ENCODE measurements at places on chromosomes 1 and 21.

DNA sequence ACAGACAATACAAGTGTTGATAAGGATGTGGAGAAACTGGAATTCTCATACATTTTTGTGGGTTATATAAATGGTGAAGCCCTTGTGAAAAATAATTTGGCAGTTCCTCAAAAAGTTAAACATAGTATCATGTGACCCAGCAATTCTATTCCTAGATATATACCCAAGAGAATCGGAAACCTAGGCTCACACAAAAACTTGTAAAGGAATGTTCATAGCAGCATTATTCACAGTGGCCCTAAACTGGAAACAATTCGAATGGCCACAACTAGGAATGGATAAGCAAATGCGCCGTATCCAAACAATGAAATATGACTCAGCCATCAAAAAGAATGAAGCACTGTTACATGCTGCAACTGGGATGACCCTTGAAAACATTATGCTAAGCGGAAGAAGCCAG, 3.9 kb upstream of the CD247 start:
- DNase-seq: no peak

DNA sequence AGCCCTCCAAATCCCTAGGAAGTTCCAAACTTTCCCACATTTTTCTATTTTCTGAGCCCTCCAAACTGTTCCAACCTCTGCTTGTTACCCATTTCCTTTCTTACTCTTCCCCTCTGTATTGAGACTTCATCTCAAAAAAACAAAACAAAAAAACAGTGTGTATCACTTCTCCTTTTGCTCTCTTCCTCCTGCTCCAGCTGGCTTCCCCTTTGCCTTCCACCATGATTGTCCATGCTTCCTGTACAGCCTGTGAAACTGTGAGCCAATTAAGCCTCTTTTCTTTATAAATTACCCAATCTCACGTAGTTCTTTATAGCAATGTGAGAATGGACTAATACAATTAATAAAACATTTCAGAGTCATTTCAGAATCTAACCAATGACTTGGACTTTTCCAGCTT, 69.6 kb upstream of the KRTAP19-8 start:
- DNase-seq: no peak

- DNase-seq: no peak
Measured at GRCh38 chr1:81113688-81114087, 687.0 kb upstream of the ADGRL2 start.

- DNase-seq: no peak
Measured at GRCh38 chr1:97196825-97197516, 475.4 kb downstream of the PTBP2 start.

DNA sequence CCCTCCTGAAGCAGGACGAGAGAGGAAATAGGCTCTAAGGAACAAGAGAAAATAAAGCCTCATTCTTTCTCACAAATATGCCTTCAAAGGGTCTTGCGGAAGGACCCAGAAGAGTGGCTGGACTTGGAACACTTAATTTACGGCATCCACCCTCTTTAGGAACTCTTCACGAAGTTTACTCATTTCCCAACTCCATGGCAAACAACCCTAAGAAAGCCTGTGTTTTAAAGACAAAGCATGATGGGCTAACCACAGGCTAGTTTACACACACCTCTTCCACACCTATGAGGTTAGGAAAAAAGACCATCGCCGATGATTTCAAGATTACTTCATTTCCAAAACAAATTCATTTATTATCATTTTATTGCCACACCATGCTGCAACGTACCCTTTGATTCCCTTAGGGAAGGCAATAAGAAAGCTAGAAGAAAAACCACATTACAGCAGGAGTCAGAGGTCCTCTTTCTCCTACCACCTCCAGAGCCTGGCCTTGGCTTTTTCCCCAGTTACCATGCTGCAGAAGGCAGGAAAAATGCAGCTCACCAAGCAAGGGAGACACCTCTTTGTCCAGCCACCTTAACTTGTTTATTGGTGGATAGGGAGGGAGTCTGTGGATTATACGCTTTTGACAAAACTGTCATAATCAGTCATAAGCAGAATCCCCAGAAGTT, 29.6 kb downstream of the CHI3L2 start:
- DNase-seq: no peak

DNA sequence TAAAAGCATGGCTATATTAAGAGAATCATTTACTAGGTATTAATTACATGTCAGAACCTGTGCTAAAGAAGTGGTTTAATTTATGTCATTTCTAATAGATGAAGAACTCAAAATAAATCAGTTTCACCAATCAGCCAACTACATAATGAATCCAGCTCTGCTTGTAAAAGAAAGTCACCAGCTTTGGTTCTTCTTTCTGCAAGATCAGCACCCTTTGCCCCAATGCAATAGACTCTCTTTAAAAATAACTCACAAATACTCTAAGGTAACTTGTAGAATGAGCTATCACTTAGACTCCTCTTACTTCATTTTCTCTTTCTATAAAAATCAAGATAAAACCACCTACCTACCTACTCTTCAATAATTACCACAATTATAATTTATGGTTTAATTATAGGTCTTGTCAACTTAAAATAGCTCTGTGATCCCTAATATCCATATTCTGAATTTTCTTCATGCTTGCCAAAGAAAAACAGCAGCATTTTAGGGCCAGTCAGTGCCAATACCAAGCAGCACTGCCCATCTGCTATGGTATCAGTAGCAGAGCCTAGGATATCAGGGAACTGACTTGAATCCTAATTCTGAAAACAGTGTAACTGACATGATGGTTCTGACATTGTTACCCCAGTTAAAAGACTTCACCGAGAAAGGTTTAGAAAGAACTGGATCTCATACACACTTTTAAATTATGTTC, 11.3 kb downstream of the SLC19A2 start:
- no peak for DNase-seq

- no peak for DNase-seq
Measured at GRCh38 chr1:215140135-215140534, 57.6 kb downstream of the KCNK2 start.

GRCh38 chr1:150560011-150560438, 10.8 kb downstream of the ADAMTSL4 start:
- peak; percentile 45 for DNase-seq

GRCh38 chr1:94532077-94532476, 9.5 kb downstream of the F3 start:
- DNase-seq: no peak

- DNase-seq: no peak
Measured at GRCh38 chr1:2632561-2633361, at the start of gene MMEL1. Gene MMEL1 (minus strand): TSS chr1:2633016. CDS start chr1:2629484, 3,532 bp downstream.

GRCh38 chr21:27086630-27087029, 119.7 kb upstream of the ADAMTS5 start:
- no peak for DNase-seq

DNA sequence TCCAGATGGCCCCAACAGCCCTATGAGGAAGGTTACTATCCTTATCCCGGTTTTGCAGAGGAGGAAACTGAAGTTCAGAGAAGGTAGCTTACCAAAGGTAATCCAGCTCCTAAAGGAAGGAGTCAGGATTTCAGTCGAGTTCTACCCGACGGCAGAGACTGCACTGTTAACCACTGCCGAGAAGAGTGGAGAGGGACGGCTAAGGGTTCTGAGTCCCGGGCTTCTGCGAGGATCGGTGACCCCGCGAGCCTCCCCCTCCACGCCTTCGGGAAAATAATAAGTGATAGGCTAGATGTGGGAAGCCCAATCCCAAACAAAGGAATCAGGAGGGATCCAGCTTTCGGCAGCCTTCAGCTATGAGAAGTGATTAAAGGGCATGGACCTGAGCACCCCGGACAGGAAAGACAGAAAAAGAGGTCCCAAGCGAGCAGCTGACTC, 587 bp downstream of the TMEM53 start:
- no peak for DNase-seq

- no peak for DNase-seq
Measured at GRCh38 chr1:90175490-90176167, 180.7 kb downstream of the ZNF326 start.

DNA sequence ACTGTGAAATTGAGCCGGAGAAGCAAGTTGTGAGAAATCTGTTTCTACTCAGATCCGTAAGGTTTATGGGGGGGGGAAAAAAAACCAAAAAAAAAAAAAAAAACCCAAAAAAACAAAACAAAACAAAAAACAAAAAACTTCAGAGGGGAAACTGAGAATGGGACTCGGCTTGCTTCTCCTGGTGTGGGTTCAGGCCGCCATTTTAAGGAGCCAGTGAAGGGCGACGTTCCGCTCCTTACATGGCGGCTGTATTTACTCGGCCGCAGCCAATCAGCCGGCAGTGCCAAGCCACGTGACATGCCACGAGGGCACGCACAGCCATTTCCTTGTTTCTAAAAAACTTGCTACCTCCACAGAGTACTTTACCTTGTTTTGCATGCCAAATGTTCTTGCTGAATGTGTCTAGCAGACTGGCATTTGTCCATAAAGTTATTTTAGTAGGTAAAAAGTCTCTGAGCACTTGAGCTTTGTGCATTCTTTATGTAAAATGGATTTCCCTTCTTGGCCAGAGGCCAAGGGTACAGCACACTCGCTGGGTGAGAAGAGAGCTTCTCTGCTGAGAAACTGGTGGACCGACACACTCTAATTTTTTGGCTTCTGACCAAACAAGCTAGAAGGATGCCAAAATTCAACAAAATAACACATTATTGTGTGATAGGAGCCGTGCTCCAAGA, 101.8 kb downstream of the NFIA start:
- no peak for DNase-seq

GRCh38 chr1:107668762-107669161, 296.2 kb downstream of the VAV3 start:
- no peak for DNase-seq

- DNase-seq: no peak
Measured at GRCh38 chr1:115796897-115797296, 28.4 kb upstream of the CASQ2 start.

GRCh38 chr21:34807881-34808568, 139.2 kb downstream of the CLIC6 start:
- DNase-seq: peak; percentile 71

DNA sequence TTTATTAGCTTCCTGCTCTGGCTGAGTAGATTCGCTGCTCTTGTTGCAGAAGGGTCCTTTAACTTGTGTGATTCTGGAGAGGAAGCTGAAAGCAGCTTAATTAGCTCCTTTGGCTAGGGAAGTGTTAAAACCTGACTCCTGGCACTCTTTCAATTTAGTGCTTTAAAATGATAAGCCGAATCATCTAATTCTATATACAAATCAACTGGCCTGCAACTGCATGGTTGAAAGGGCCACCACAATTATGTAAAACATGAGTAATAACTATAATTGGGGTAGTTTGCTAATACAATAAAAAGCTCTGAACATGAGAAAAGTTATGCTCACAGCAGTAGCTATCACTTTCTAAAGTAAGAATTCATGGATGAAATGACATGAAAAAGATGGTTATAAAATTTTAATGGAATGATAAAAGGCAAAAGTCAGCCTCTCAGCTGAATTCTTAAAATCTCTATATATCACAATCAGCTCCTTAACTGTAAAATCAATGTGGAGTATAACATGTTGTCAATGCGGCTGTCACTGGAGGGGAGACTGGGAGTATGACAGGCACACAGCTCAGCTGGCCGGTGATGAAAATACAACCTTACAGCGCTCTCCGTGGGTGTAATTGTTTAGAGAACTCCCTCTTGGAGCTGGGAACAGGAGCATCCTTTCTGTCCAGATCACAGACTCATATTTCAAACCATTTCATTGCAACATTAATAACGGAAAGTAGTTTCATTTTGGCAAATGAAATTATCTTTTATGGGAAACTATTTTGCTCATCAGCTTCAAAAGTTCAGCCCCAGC, 324.4 kb downstream of the KCTD3 start:
- no peak for DNase-seq

GRCh38 chr1:236948996-236949395, 55.2 kb downstream of the MT1HL1 start:
- no peak for DNase-seq

DNA sequence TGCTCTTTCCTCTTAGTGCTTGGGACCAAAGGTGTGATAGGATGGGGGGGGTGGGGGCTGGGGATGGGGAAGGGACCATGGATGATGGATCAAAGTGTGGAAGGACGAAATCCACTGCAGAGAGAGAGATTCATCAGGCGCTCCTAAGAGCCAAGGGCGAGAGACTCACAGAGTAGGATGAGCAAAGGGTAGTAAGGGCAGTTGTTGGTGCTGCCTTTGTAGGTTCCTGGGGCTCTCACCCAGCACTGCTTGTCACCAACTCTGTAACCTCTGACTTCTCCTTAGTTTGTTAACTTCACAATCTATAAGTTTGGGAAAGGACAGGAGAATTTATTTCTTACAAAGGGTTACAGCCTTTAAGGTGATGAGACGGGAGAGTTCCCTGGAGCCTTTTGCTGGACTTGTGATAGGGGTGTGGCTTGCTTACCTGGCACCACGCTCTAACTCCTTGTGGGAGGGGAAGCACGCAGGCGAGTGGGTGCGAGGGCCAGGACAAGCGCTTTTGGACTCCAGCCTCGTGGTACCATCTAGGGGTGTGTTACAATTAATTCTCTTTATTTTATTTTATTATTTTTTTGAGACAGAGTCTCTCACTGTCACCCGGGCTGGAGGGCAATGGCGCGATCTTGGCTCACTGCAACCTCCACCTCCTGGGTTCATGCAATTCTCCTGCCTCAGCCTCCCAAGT, 1.6 kb upstream of the PDXK start:
- no peak for DNase-seq

- no peak for DNase-seq
Measured at GRCh38 chr1:89262643-89263042, 10.0 kb downstream of the GBP5 start.

DNA sequence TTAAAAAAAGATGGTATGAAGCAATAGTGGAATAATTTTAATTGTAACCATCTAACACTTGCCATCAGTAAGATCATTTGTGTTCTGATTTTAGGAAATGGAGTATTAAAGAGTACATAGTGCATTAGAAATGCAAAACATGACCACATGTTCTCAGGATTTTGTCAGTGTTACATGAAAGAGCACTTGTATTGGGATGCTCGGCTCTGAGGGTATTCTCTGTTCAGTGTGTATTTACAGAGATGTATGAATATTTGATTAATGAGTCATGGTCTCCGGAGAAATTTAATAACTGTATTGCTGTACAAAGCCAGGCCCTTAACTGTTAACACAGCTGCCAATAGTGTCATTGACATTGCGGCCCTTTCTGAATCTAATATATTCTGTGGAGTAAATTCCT, 91.7 kb downstream of the ATG4C start:
- DNase-seq: no peak

DNA sequence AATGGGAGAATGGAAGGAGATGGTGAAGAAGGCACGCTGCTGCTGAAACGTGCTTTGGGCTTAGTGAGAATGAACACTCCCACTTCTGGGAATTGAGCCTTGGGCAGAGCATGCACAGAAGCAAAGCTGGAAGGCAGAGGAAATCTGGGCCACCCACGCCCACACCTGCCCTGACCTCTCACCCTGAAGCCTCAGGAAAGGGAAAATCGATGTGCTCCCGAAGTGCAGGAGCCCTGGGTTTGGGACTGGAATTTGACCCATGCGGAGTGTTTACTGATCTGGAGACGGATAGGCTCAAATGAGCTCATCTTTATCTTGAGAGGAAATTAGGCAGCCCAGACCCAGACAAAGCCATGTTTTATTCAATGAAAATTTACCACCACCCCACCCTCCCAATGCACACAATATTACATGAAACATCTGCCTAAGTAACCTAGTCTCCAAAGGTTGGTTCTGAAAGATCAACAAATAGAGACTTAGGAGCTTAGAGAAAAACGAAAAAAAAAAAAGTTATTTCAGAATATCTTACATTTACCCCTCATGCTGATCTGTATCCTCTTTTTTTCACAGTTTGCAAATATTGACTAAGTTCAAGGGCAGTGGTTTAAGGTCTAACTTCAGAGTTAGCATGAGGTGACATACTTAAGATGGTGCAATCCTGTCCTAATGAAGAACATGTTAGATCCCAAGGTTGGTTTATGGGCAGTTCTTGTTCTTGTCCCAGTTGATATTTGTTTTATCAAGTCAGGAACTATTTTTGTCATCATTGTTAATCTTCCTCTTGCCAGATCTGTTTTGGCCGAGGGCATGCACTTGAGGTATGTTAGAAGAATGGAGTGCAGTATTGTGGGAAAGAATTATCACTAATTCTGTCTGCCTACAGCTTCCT, 63.0 kb downstream of the PROX1 start:
- no peak for DNase-seq

All from T1000 (cell line).